ENCODE measurements at places on chromosomes 4 and X.

DNA sequence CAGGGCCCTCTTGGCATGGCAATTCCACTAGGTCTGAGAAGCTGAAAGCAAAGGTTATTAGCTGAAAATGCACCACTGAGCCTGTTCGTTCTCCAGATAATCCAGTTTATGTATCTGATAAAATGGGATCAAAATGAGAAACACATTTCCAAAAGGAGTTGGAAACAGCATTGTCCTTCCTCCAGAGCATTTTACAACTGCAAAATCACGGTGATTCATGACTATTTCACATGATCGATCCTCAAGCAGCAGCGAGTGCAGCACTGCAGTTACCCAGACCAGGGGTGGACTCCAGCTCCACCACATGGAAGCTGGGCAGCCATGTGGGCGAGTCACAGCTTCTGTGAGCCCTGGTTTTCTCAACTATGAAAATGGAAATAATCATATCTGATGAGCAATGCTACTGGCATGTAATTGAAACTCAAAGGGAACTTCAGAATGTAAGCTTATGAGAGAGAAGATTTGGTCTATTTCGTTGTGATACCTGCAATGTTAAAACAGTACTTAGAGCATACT lies 78.7 kb upstream of the MSX1 start:
- no peak for DNase-seq

DNA sequence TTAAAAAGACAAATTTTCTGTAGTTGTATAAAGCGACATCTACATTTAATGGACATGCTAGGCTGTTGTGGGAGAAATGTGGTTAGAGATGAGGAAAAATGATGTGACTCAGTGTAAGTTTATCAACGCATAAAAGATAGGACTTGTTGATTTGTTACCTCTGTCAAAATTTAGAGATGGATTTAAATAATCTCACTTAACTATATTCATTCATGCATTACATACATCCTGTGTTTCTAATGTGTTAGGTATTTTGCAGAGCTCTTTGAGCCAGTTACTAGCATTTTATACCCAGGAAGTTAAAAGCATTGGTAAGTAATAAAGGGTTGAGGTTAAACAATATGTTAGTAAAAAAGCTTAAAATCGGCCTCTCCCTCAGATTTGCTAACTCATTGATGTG lies 34.3 kb downstream of the METAP1 start:
- no peak for DNase-seq

DNA sequence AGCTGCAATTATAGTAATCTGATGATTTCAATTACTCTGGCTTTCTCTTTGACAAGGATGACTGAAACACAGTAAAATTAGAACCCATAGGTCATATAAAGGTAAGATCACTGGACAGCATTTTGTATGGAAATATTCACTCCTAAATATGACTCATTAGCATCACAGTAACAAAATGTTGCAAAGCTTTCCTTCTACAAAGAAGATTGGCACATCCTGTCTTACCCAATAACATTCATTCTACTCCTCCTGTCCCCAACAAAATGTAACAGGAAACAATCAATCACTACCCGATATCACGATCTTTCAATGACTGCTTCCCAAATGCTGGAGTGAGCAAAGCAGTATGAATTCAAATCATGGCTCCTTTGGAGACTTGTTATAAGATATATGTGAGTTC lies 95.3 kb downstream of the FANCB start:
- DNase-seq = no peak

DNA sequence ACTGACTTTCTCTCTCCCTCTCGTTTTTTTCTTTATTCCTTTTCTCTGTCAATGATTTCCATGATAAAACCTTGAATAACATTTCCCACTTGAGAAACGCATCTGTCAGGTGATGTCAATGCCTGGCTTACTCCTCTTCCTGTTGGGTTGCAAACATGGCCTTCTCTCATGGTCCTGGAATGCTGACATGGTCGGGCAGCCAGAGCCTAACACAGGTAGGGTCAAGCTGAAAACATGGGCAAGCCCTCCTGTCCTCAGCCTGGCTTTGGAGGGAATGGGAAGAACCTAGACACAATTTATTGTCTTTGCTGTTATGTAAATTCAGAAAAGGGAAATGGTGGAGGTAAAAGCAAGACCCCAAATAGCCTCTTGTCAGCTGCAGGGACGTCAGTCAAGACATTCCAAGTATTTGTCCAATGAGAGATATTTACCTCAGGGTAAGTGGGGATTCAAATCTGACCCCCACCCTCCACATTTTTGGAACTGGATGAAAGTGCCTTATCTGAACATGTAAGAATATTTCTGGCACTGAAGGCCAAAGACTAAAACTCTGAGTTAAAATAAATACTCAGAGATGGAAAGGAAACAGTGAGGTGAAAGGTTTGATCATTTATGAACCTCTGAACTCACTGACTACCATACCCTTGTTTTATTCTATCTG lies 473.8 kb downstream of the SPRY1 start:
- no peak for DNase-seq

GRCh38 chr4:162931286-162931685 lies 235.4 kb downstream of the NAF1 start:
- DNase-seq = no peak

DNA sequence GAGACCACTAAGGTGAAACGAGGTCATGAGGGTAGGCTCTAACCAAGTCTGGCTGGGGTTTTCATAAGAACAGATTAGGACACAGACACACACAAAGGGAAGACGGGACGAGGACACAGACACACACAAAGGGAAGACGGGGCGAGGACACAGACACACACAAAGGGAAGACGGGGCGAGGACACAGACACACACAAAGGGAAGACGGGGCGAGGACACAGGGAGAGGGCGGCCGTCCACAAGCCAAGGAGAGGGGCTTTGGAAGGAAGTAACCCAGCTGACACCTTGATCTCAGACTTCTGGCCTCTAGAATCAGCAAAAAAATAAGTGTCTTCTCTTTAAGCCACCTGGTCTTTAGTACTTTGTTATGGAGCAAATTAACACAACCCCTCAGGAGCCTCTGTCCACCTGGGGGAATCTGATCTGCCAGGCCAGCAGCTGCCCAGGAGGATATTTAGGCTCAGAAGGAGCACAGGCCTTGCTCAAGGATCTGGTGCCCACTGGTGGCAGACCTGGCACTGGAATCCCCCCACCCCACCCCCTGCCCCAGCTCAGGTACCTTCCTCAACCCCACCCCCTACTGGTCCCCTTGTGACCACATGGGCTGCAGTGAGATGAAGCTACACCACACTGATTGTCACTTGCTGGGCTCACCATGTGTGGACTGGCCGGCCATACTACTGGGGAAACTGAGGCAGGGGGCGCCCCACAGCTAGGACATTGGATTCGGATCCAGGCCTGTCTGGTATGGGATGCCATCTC lies 2.8 kb downstream of the ABLIM2 start:
- no peak for DNase-seq

DNA sequence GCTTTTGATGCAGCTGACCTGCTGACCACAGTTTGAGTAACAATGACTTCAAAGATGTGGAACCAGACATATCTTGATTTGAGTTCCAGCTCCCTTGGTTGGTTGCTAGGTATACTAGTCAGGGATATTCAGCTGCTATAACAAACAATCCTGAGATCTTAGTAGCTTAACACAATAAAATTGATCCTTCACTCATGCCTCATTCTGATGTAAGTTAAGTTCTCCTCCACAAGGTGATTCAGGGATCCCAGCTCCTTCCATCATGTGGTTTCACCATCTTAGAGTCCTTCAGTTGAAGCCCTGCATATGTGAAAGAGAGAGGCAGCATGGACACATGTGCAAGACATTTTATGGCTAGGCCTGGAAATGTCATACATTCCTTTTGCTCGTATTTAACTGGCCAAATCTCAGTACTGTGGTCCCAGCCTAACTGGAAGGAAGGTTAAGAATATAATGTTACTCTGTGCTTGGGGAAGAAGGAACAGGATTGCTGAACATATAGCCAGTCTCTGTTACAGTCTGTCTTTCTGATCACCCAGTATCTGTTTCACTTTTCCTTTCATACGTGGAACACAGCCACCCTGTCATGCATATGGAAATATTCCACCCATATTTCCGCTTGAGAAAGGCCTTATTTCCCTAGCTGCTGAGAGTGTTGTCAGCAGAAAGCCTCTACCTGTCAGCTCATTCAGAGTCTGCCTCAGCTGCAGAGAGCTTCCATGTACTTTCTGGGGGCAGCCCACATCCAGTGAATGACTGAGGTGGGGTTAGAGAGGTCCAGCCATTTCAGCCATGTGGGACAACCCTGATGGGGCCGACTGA lies 7.1 kb downstream of the SMIM9 start:
- peak; percentile 1 for DNase-seq

DNA sequence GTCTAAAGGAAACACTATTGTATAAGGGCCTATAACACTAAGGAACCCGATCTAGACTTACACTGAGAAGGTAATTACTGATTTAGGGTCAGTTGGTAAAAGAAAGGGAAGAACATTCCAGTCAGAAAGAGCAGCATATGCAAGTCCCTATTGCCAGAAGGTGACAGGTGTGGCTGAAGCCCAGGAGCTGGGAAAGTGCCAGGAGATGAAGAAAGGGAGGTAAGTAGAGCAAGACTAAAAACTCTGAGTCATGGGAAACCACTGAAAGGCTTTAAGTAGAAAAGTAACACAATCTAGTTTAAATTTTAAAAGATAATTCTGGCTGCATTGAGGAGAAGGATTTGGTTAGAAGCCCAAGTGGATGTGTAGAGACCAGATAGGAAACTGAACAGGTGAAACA lies 77.7 kb upstream of the INTU start:
- no peak for DNase-seq

DNA sequence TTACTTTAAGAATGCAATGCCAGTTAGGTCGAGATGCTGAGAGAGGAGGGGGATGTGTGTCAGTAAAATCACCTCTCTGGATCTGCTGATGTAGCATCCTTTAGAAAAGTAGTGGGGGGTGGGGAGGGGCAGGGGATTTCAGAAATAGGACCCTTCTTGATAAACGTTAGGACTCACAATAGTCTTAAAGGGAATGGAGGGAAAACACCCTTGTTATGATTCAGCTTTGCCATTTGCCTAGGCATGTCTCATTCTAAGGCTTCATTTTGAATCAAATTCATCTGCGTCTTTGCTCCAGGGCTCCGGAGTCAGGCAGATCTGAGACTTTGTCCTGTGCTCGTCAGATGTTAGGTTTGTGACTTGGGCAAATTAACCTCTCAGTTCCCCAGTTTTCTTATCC lies 879 bp downstream of the SH2D1A start:
- DNase-seq = peak; percentile 10

DNA sequence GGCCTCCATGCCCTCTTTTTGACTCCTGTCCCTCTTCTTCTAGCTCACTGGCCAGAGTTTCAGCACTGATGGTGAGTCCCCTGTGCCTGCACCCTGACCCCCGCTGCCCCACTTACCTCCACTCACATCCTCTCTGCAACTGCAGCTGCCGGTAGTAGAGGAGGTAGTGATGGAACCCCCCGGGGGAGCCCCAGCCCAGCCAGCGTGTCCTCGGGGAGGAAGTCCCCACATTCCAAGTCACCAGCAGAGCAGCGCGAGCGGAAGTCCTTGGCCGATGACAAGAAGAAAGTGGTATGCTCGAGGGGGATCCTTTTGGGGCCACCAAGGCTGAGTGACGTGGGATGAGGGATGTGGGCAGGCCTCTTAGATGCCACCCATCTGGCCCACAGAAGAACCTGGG lies 5.8 kb downstream of the ARAF start:
- DNase-seq = no peak

DNA sequence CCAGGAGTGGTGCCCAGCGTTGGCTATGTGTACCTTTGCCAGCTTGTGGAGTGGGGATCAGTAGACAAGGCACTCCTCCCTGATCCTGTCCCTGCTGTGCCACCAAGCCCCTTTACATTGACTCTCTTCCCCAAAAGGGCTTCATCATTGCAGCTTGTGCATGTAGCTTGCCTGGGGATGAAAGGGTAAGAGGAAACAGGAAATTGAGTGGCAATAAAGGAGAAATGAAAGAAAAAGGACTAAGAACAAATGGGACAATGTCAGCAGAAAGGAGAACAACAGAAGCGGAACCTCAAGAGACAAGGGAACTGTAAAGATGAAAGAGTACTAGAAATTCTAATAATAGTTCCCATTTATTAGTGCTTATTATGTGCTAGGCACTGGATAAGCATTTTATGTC lies 8.7 kb upstream of the IL13RA1 start:
- DNase-seq = no peak

- no peak for DNase-seq
These were observed 8.7 kb upstream of the CABS1 start for GRCh38 chr4:70326052-70326451.

DNA sequence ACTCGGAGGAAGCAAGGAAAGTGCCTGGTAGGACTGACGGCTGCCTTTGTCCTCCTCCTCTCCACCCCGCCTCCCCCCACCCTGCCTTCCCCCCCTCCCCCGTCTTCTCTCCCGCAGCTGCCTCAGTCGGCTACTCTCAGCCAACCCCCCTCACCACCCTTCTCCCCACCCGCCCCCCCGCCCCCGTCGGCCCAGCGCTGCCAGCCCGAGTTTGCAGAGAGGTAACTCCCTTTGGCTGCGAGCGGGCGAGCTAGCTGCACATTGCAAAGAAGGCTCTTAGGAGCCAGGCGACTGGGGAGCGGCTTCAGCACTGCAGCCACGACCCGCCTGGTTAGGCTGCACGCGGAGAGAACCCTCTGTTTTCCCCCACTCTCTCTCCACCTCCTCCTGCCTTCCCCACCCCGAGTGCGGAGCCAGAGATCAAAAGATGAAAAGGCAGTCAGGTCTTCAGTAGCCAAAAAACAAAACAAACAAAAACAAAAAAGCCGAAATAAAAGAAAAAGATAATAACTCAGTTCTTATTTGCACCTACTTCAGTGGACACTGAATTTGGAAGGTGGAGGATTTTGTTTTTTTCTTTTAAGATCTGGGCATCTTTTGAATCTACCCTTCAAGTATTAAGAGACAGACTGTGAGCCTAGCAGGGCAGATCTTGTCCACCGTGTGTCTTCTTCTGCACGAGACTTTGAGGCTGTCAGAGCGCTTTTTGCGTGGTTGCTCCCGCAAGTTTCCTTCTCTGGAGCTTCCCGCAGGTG lies 637 bp downstream of the AR start:
- DNase-seq = no peak

DNA sequence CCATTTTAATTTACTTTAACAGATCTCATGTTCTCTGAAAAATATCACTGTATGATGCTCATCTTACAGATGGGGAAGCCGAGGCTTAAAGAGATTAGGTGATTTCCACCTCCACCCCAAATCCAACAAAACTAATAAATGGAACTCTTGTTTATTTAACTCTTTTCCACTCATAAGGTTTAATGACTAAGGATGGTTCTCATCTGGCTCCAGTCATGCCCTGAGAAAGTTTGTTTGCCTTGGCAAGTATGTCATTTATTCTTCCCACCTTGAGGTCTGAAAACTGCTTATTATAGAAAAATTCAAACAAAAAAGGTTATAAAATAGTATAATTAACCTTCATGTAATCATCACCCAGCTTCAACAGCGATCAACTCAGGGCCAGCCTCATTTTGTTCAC lies 56.3 kb downstream of the PPEF2 start:
- no peak for DNase-seq

GRCh38 chrX:106899276-106899675 lies 3.9 kb downstream of the RIPPLY1 start:
- DNase-seq = no peak

GRCh38 chrX:154040863-154041262 lies 21.2 kb upstream of the IRAK1 start:
- DNase-seq = no peak

- no peak for DNase-seq
These were observed 98.5 kb upstream of the MAP3K15 start for GRCh38 chrX:19613645-19614323.
